ENCODE measurements at places on chromosomes 1 and 21.

DNA sequence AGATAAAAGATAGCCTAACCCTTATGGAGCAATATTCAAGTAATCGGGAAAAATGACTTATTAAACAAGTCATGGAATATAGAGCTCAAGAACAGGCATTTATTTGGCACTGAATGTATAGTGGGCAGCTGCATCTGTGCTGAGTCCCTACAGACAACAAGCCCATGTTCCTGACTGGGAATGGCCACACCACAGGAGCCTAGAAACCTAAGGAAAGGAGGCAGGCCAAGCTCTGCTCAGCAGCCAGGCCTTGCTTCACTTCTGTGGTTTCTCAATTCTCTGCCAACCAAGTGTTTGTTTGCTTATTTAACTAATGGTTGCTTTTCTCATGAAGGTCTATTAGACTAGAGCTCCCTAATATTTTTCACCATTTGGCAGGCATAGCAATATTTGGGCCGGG lies 21.5 kb downstream of the AK2 start:
- DNase-seq = no peak

DNA sequence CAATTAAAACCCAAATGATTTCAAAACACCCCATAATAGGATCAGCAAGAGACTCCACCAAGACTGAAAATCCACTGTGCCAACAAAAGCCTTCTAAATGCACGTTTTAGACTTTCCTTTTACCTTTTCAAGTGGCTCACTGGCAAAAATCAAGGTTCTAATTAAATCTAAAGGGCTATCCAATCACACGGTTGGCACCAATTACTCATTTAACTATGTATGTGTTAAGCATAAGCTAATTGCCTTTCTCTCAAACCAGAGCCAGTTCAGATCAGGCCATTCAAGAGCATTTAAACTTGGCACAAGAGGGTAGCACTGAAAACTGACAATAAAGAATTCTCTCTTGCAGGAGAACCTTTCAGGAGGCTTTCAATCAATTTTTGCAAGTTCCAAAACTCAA lies 139.5 kb downstream of the RGS7 start:
- DNase-seq = no peak

DNA sequence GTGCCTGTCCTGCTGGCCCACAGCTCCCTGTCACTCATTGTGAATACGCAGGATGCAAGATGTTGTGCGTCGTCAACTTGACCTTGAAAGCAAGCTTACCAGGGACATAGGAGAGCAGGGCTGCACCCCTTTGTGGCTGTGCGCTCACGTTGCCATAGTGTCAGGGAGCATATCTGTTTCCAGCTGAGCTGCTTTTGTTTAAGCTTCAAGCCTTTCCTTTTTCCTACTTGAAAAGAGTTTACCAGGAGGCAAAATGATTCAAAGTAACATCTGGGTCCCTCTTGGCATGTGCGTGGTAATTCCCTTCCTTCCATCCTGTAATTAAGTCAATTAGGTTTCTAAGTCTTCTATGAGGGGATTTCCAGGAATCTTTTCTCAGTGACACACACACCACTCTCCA lies 537.1 kb downstream of the AJAP1 start:
- no peak for DNase-seq

GRCh38 chr1:22607154-22607553 lies 29.3 kb upstream of the C1QA start:
- no peak for DNase-seq

- no peak for DNase-seq
These were observed 200.5 kb upstream of the RUNX1 start for GRCh38 chr21:35249636-35250035.

DNA sequence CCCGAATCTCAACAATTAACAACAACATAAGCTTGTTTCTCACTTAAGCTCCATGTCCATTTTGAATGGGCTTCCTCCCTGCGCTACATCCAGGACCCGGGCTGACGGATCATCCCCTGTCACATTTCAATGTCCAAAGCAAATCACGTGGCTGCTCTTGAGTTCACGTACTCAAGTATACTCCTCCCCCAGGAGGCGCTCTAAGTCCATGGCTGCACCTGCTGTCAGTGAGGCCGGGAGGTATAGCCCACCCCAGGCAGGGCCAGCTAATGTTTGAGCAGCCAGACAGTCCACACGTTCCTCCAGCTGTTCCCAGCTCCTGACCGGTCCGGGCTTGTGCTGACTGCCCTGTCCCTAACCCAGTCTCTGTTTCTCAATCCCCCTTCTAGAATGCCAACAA lies 220.8 kb downstream of the SLC35F3 start:
- no peak for DNase-seq

GRCh38 chr1:87137342-87137739 lies 191.3 kb upstream of the LMO4 start:
- no peak for DNase-seq

DNA sequence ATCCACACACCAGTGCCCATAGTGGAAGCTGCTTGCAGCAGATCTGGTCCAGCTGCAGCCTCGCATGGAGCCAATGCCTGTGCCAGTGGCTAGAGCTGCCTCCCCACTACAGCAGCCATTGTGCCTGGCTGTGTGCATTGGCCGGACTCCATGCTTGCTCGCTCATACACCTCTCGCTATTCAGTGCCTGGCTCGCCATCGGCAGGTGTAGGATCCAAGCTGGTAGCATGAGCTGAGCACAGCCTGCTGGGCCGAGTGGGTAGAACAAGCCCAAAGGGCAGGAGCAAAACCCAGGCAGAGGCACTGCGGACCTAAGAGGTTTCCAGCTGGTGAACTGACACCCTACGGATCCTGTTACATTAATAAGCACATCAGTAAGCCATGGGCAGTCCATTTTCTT lies 1184.1 kb downstream of the AMY1C start:
- DNase-seq = no peak

DNA sequence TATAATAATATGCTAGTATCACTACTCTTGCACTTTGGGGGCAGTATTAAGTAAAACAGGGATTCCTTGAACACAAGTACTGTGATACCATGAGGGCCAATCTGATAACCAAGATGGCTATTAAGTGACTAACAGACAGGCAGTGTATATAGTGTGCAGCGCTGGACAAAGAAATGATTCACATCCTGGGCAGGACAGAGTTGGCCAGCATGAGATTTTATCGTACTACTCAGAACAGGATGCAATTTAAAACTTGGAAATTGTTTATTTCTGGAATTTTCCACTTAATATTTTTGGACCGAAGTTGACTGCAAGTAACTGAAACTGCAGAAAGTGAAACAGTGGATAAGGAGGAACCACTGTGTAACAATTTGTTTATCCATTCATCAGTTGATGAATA lies 74.6 kb downstream of the DNTTIP2 start:
- DNase-seq = no peak

DNA sequence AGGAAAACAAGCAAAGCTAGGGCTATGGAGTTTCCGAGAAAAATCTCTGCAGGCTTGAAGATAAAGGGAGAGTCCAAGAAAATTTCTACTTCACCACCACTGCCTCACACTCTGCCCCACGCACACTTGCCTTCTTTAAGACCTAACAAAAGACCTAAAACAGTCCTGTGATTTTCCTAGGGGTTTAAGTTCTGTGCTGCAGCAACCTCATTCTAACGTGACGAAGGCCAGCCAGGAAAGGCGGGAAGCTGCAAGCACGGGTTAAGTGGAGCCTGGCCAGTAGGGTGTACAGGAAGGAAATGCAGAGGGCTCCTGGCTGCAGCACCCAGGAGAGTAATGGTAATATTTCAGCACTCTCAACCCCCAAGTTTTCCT lies 1.5 kb downstream of the SPATA6 start:
- no peak for DNase-seq

GRCh38 chr1:226420897-226421296 lies 13.0 kb upstream of the PARP1 start:
- no peak for DNase-seq

DNA sequence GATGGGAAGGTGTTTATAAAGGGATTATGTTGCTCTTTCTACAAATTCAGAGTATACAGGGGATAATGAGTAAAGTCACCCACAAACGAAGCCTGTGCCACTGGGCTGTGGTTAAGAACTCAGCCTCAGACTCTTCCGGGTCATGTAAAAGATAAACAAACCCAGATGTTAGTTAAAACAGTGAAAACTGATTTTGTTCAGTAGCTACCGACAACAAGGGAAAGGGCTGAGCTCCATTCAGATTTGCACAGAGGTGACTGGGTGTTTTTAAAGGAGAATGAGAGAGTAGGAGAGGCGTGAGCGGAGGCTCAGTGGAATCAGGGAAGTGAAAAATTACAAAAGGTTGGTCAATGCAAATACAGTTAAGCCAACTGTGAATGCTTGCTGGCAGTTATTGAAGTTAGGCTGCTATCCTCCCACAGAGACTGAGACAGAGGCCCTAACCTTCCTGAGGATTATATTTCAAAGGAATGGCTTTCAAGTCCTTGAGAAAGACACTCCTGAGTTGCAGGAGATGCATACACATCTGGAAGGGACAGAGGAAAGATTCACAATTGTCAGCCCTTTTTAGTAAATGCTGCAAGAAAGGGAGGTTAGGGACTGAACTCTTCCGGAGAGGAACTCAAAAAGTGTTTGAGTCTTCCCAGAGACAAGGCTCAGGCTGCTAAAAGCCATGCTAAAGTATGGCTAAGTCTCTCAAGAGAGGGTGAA lies 29.9 kb upstream of the SAMD13 start:
- DNase-seq = no peak

GRCh38 chr1:167924102-167924501 lies 10.2 kb upstream of the ADCY10 start:
- DNase-seq = no peak

Data from CD4-positive, alpha-beta T cell treated with Interleukin-15 for 4 hours (primary cell).